ENCODE measurements at places on chromosomes 3 and 15.

- no peak for DNase-seq
These were observed 354.5 kb upstream of the SOX14 start for GRCh38 chr3:137409584-137409983.

DNA sequence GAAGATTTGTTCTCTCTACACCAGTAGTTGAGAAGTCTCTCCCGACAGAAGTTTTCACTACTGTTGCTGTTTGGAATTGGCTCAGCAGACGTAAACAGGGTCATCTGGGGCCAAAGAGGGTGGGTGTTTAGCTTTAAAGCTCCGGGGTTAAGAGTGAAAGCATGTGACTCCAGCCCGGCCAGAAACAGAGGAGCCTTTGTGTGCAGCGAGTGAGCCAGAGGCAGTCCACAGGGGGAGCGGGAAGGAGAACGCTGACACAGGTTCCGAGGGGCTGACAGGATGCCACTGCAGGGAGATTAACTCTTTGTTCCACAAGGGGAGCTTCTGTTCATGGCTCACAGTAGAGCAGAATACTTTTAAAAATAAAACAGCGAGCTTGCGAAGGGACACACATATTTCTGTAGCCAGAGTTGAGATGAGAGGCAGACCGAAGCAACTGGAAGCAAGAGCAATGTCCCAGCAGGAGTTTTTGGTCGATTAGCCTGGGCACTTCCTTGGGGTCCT is 26.9 kb downstream of the BMF start:
- no peak for DNase-seq

DNA sequence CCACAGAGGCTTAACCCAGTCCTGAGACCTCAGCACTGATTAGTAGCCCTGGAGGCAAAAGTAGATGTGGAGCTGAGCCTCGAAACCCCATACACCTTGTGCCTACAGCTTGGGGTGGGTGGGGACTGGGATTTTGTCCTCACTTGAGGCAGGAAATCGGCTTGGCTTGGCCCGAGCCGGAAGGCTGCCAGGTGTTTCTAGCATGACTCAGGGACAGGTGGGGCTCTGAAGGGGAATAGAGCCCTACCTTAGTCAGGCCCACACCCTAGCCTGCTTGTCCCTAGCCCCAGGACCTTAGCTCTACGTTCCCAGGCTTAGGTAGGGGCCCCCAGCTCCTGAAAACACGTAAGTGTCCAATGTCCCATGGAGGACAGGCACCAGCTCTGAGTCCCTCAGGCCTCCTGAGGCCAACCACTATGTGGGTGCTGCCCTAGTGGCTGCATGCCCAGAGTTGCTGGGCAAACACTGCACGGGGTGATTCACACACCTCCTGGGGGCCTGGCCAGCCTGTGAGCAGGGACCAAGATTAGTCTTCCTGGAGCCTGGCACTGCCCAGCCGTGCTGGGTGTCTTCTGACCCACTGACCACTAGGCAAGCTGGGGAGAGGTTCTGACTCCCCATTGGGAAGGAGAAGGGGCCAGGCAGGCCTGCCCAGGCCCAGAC is 3.1 kb downstream of the MST1R start:
- DNase-seq, result no peak

DNA sequence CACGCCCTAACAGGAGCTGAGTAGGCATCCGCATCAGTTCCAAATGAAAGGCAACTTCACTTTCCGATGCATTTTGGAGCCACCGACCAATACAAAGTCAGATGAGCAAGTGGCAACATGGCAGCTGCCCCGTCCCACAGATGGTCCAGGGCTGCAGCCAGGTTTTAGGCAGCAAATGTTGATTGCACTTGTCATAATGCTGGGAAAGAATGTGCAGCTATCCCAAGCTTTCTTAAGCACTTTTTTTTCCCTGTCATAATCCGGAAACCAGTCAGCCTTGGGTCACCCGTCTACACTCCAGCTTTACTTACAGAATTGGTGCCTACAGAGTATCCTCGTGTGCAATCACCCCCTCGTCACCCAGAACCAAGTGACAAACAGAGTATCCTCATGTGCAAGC is 147.7 kb downstream of the CHSY1 start:
- no peak for DNase-seq

Data from stimulated activated CD4-positive, alpha-beta T cell treated with anti-CD3 and anti-CD28 coated beads, TNF-alpha, amount 100 ng/mL, for 4 hours (primary cell).